ENCODE measurements at places on chromosomes 11 and 22. TPM values are rescaled to one million over a fixed set of nuclear protein-coding genes. Genes with fewer than 3 reads are reported as not detected.

The XKR3 gene
- total RNA-seq, result not detected

The RABL2B gene
- total RNA-seq, result 13.9 TPM

The ARHGAP8 gene
- total RNA-seq, result 8.9 TPM

The UBQLN3 gene
- 0.37 TPM for total RNA-seq

The TNKS1BP1 gene
- total RNA-seq, result 11.7 TPM

The CYTH4 gene
- not detected for total RNA-seq

The LRRN4CL gene
- 0.40 TPM for total RNA-seq

The USP35 gene
- total RNA-seq, result 12.5 TPM

The HPX gene
- 0.56 TPM for total RNA-seq

The CLCF1 gene
- total RNA-seq, result 3.7 TPM

The SCGB1D2 gene
- total RNA-seq, result not detected

The ALG9 gene
- total RNA-seq, result 36.9 TPM

The MADD gene
- 16.1 TPM for total RNA-seq

The TBC1D10A gene
- 10.2 TPM for total RNA-seq

The RAC2 gene
- total RNA-seq, result 2.1 TPM

The RASSF7 gene
- 12.8 TPM for total RNA-seq

The MAPK8IP2 gene
- total RNA-seq, result not detected

The CEP57 gene
- total RNA-seq, result 185 TPM

The IL10RA gene
- not detected for total RNA-seq

The PELI3 gene
- total RNA-seq, result 2.7 TPM

The SPON1 gene
- 35.9 TPM for total RNA-seq

The ALDH3B2 gene
- not detected for total RNA-seq

The TBX10 gene
- total RNA-seq, result not detected

Measured in neural progenitor cell (in vitro differentiated cells).